HFF-Myc (cell line): ENCODE measurements at places on chromosomes 13 and 19.

GRCh38 chr13:94115054-94115453, 364.4 kb downstream of the DCT start:
- no peak for DNase-seq

- no peak for DNase-seq
Observed at GRCh38 chr19:48965040-48965805, at the start of gene FTL. TSS of gene FTL (plus strand) at chr19:48965309. CDS start at chr19:48965508, 199 bp downstream.

GRCh38 chr19:7928741-7929701, 3.1 kb upstream of the CTXN1 start:
- DNase-seq, result peak; percentile 63

DNA sequence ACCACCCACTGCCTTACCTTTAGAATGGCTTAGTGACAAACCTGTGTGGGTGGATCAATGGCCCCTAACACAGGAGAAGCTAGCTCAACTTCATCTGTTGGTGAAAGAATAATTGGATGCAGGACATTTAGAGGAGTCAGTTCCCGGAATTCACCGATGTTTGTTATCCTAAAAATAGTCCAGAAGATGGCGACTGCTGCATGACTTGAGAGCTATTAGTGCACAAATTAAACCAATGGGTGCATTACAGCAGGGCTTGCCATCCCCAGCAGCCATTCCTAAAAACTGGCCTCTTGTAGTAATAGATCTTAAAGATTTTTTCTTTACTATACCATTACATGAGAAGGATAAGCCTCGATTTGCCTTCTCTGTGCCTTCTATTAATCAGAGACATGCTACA, 46.8 kb upstream of the ZNF726 start:
- no peak for DNase-seq

DNA sequence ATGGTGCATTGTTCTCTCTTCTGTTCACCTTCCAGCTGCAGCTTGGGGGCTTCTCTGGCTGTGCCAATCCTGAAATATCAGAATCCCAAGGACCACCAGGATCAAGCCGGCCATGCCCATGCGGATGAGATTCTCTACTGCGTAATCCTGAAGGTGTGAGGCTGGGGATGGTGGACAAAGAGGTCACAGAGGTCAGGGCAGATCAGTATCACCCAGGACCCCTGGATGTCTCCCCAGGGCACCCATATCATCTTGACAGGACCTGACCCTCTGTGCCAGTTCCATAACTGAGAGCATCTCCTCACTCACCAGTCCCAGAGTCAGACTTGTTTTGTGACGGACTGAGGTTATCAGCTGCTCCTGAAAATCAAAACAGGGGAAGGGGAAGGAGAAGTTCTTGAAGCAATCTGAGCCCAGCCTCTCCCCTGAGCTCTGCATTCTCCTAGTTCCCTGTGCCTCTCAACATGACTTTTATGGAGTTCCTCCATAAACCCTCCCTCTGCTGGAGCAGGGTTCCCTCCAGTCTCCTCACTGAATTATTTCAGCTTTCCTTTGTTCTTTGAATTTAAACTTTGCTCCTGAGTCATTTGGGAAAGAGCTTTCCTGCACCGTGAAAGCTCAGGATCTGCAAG, 5.5 kb downstream of the LILRA5 start:
- no peak for DNase-seq

GRCh38 chr13:47120282-47120681, 223.4 kb upstream of the HTR2A start:
- no peak for DNase-seq

- DNase-seq, result no peak
Observed at GRCh38 chr13:40274103-40274502, 392.3 kb downstream of the FOXO1 start.

- DNase-seq, result no peak
Observed at GRCh38 chr13:88919970-88920628, 1248.9 kb downstream of the SLITRK5 start.

- no peak for DNase-seq
Observed at GRCh38 chr19:33878910-33879810, 82.5 kb downstream of the KCTD15 start.

GRCh38 chr13:104170980-104171555, 1104.9 kb upstream of the SLC10A2 start:
- DNase-seq, result no peak

GRCh38 chr13:100139817-100140216, 50.9 kb downstream of the PCCA start:
- peak; percentile 11 for DNase-seq

GRCh38 chr19:42253245-42254088, 1.5 kb downstream of the ERF start:
- DNase-seq, result no peak
